ENCODE measurements at places on chromosomes 6 and 20.

- DNase-seq = no peak
Measured at GRCh38 chr6:30113003-30113759, at the start of gene TRIM31. Gene TRIM31 (minus strand): TSS chr6:30113090. CDS start chr6:30112805, 285 bp downstream.

GRCh38 chr6:56292505-56293181, 45.3 kb upstream of the COL21A1 start:
- DNase-seq = no peak

DNA sequence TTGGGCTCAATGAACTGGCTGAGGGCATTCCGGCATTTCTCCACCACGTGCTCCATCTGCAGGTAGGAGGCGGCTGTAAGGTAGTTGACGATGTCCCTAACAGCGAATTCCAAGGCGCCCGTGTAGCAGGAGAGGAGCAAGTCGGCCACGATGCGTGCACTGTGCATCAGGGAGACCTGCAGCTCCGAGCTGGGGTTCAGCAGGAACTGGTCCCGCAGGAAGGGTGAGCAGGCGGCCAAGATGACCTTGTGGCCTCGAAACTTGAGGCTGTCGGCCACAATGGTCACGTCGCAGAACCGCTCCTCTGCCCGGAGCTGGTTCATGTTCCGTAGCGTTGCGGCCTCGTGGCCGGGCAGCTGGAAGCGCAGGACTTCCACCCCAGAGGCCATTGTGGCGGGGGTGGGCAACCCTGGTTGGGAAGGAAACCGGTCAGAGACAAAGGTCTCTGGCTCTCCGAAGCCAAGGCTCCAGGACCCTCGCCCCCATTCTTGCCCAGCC, 920 bp downstream of the ZBTB12 start:
- DNase-seq = no peak

GRCh38 chr20:2652724-2653555, 508 bp downstream of the NOP56 start:
- DNase-seq = no peak

GRCh38 chr6:13874191-13874549, 50.6 kb upstream of the RNF182 start:
- no peak for DNase-seq

GRCh38 chr6:100599088-100599770, 134.5 kb upstream of the SIM1 start:
- DNase-seq = no peak

DNA sequence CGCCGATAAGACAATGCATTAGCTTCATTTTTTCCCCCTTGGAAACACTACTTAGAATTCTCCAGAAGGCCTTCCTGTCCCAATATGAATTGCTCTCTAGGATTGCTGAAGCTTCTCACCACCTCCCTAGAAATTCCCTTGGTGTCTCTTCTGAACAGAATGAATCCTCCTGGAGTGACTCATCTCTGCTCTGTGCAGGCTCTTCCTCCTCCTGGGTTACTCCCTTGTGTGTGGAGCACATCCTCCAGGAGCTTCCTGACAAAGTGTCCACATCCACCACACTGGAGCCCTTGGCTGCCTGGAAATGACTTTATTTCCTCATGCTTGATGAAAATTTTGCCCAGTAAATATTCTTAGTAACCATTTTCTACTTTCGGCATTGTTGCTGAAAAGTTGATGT, 54.4 kb downstream of the DTNBP1 start:
- DNase-seq = no peak

DNA sequence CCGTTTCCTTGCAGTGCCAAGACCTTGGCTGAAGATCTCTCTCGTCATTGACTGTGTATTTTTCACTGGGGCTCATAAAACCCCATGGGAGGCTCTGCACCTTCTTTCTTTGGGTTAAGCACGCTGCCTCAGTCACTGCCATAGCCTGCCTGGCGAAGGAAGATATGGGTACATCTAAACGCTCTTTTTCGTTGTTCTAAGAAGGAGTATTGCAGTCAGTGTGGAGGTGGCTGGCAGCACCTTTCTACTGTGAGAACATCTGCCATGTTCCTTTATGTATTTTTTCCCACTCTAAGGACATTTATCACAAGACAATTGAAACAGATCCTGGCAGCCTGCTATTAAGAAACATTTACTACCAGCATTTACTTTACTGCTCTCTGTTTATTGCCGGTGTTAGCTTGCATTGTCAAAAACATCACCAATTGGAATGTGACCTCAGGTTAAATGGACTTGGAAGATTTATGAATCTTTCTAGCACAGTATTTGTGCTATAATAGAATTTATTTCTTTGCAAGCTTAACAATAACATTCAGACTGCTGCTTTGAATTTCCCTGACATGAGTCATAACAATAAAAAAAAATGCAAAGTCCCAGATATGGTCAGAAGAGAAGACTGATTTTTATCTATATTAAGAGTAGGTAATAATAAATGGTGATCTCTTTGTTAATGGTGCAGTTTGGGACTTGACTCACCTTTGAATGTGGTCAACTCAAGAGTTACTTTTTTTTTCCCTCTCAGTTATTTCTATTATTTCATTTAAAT, 62.2 kb upstream of the CLDN20 start:
- DNase-seq = no peak

DNA sequence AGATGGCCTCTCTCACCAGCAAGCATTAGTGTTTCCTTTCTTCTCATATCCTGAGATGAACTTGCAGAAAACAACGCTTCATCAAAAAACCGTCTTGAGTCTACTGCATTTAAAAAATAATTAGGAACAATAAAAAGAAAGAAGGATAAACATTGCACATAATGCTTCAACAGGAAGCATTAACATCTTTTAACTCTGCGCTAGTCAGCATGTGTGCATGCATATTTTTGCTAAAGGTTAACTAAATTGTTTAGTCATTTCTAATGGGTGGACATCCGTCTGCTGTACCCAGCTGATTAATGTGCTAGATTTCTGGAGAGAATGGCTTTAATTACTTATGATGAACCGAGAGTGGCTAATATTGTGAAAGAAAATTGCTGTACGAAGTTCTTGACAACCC, 349.3 kb downstream of the SOX4 start:
- no peak for DNase-seq

- no peak for DNase-seq
Measured at GRCh38 chr20:37627060-37627766, 66.6 kb upstream of the CTNNBL1 start.

DNA sequence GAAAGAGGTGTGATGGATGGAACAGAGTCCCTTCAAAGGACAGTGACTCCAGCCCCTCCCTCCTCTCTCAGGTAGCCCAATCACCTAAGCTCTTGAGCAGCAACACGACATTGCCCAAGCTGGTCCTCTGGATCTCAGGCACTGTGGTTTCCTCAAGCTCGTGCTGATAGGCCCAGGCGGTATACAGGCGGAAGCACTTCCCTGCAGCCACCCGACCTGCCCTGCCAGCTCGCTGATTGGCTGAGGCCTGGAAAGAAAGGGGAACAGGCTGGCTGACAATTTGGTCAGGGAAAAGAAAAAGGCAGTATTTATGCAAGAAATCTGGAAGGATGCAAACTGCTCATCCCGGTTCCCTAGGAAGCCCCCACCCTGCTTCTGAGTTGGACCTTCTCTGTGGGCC, 9.6 kb downstream of the C6orf136 start:
- DNase-seq = no peak
